ENCODE measurements at places on chromosomes 12 and 14.
A peak's percentile ranks its signal among the peaks of the same experiment; 100 is the strongest.

GRCh38 chr14:68787092-68787992 lies 5.5 kb downstream of the ZFP36L1 start:
- peak overlapping the region; percentile 94 for H3K4me3 ChIP-seq
- no peak for DNase-seq
- H3K27ac ChIP-seq = peak overlapping the region; percentile 95
- no peaks in the 10 kb centered on the region for H3K27me3 ChIP-seq
- H3K4me1 ChIP-seq = peaks cover 80% of the 10 kb centered on the region

- H3K36me3 ChIP-seq = no peaks in the 10 kb centered on the region
- no peak overlapping the region for H3K27ac ChIP-seq
- peaks cover 16% of the 10 kb centered on the region for H3K4me1 ChIP-seq
- H3K27me3 ChIP-seq = no peaks in the 10 kb centered on the region
- H3K4me3 ChIP-seq = no peak overlapping the region
Measured at GRCh38 chr12:110699591-110700445, 10.9 kb upstream of the HVCN1 start.

GRCh38 chr12:94405413-94406116 lies 54.1 kb downstream of the CEP83 start:
- DNase-seq = no peak
- H3K36me3 ChIP-seq = peaks cover 2% of the 10 kb centered on the region
- peaks cover 12% of the 10 kb centered on the region for H3K4me1 ChIP-seq
- H3K27ac ChIP-seq = peak overlapping the region; percentile 48

GRCh38 chr12:100279159-100279558 lies 12.2 kb downstream of the SCYL2 start:
- H3K4me1 ChIP-seq = peaks cover 46% of the 10 kb centered on the region
- DNase-seq = no peak

- no peaks in the 10 kb centered on the region for H3K4me1 ChIP-seq
- no peaks in the 10 kb centered on the region for H3K36me3 ChIP-seq
Measured at GRCh38 chr12:23555825-23556207, 393.7 kb downstream of the SOX5 start.

- no peaks in the 10 kb centered on the region for H3K27me3 ChIP-seq
- H3K4me3 ChIP-seq = no peak overlapping the region
- H3K36me3 ChIP-seq = peaks cover 3% of the 10 kb centered on the region
- no peak overlapping the region for H3K27ac ChIP-seq
Measured at GRCh38 chr14:68692216-68692615, 100.7 kb downstream of the ZFP36L1 start.

DNA sequence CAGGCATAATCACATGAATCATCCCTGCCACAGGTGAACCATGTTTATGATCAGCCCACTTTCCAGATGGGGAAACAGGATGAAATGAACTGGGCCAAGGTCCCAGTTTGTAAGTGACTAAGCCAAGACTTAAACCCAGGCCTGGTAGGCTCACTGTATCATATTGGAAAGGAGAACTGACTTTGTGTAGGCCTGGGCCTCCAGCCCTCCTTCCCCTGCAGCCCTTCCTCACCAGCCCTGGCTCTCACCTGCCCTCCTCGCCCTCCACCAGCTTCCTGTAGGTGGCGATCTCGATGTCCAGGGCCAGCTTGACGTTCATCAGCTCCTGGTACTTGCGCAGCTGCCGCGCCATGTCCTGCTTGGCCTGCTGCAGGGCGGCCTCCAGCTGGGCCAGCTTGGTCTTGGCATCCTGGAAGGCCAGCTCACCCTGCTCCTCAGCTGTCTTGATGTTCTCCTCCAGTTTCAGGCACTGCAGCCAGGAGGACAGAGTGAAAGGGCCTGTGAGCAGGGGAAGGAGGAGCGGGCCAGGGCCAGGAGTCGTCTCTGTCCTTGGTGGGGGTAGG lies 19.8 kb downstream of the KRT80 start:
- no peaks in the 10 kb centered on the region for H3K4me1 ChIP-seq
- H3K27me3 ChIP-seq = peaks cover 8% of the 10 kb centered on the region
- DNase-seq = no peak
- H3K36me3 ChIP-seq = no peaks in the 10 kb centered on the region
- no peak overlapping the region for H3K27ac ChIP-seq
- H3K4me3 ChIP-seq = no peak overlapping the region

DNA sequence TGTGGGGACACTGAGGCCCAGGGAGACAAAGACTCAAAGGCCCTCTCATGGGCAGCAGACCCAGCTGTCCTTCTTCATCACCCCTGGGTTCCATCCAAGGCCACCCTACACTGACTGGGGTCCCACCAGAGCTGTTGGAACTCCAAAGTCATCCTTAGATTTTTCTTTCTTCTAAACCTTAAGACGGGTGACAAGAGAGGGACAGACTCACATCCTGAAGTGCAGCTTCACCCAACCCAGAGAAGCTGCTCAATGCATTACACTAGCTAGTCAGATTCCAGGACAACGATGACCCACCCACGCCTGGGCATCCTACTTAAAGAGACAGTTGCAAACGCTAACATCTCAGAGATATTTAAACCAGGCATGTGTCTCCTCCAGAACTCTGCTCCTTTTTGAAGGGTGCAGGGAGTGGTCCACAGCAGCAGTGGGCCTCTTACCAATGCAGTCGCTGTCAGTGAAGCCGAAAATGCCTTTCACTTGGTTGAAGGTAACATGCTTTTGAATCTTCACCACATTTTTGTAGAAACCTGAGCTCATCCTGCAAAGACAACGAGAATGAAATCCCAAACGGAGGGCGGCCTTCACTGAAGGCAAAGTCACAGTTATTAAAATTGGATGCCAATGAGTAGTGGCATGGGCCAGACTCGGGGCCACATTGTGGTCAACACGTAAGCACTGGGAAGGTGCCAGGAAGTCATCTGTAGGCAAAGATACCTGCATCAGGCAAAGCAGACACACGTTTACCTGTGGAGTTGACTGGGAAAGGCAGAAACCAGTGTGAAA lies 23.4 kb downstream of the SLC25A47 start:
- H3K36me3 ChIP-seq = peaks cover 25% of the 10 kb centered on the region
- H3K4me1 ChIP-seq = no peaks in the 10 kb centered on the region
- H3K27me3 ChIP-seq = no peaks in the 10 kb centered on the region
- DNase-seq = no peak
- H3K27ac ChIP-seq = no peak overlapping the region

- H3K4me3 ChIP-seq = no peak overlapping the region
- H3K36me3 ChIP-seq = no peaks in the 10 kb centered on the region
- DNase-seq = no peak
- no peaks in the 10 kb centered on the region for H3K4me1 ChIP-seq
Measured at GRCh38 chr12:100913872-100914592, 119.5 kb downstream of the ANO4 start.

GRCh38 chr12:69241438-69242092 lies 2.2 kb downstream of the CPSF6 start:
- no peaks in the 10 kb centered on the region for H3K27me3 ChIP-seq
- peak overlapping the region; percentile 100 for H3K4me3 ChIP-seq
- peak overlapping the region; percentile 53 for H3K27ac ChIP-seq

DNA sequence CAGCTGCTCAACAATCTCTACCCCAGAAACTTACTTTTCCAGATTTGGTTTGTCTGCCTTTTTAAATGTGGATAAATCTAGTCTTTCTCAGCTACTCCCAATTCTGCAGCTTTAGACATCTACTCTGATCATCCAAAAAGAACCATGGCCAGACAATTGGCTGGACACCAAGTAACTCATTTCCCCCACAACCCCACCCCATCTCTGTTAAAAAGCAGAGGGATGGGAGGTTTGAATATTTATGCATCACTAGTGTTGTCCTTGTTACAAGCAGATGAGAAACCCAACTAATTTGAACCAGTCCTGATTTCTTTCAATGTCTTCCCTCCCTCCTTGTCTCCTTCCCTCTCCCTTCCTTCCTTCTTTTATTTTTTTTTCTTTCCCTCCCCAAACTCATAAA lies 391.9 kb downstream of the GALC start:
- H3K4me1 ChIP-seq = no peaks in the 10 kb centered on the region
- no peak overlapping the region for H3K27ac ChIP-seq

GRCh38 chr12:122265886-122266229 lies 436 bp downstream of the VPS33A start:
- H3K27me3 ChIP-seq = no peaks in the 10 kb centered on the region
- H3K4me3 ChIP-seq = peak overlapping the region; percentile 95
- peaks cover 47% of the 10 kb centered on the region for H3K36me3 ChIP-seq
- H3K27ac ChIP-seq = peak overlapping the region; percentile 99
- H3K4me1 ChIP-seq = peaks cover 13% of the 10 kb centered on the region

DNA sequence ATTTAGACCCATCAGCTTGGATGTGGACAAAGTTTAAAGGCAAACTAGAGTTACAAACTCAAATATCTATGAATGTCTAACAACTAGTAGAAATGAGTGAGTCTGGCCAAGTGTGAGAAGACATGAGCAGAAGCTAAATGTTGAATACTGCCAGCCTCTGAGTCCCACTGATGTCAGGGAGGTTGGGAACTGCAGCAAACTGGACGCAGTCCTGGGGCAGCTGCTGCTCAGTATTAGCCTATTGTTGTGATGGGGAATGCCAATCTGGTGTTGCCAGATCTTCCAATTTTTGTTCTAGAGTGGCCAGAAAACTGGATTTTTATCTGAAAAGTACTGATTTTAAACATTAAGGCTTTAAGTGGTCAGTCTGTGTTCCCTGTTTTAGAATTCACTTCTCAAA lies 770.4 kb upstream of the STXBP6 start:
- H3K4me1 ChIP-seq = no peaks in the 10 kb centered on the region
- no peak for DNase-seq
- no peaks in the 10 kb centered on the region for H3K27me3 ChIP-seq
- no peak overlapping the region for H3K27ac ChIP-seq
- no peak overlapping the region for H3K4me3 ChIP-seq
- no peaks in the 10 kb centered on the region for H3K36me3 ChIP-seq

GRCh38 chr12:96483116-96483515 lies 6.3 kb upstream of the CFAP54 start:
- DNase-seq = no peak
- no peaks in the 10 kb centered on the region for H3K36me3 ChIP-seq
- no peak overlapping the region for H3K4me3 ChIP-seq

GRCh38 chr14:50060871-50061663 lies 55.3 kb downstream of the VCPKMT start:
- H3K27me3 ChIP-seq = no peaks in the 10 kb centered on the region
- no peak for DNase-seq
- H3K4me3 ChIP-seq = peak overlapping the region; percentile 83

DNA sequence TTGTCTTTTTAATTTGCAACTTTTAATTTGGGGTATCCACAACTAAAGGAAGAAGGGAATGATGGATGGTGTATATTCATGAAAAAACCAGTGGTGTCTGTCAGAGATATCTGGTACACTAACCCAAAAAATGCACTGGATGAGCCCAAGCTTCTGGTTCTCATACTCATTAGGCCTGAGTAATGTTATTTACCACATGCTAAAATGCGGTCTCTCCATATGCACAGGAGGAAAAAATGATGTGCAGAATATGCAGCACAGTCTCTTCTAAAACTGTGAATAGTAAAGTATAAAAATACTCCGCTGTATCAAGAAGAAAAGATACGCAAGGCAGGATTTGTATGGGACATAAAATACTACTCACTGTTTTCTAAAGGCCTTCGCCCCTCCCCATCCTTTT lies 275.6 kb upstream of the NAV3 start:
- H3K4me1 ChIP-seq = no peaks in the 10 kb centered on the region
- H3K36me3 ChIP-seq = no peaks in the 10 kb centered on the region
- H3K27me3 ChIP-seq = no peaks in the 10 kb centered on the region
- H3K4me3 ChIP-seq = no peak overlapping the region
